ENCODE measurements at places on chromosomes 16 and 17.
A peak's percentile ranks its signal among the peaks of the same experiment; 100 is the strongest.

GRCh38 chr17:47265983-47266541, 12.4 kb downstream of the ITGB3 start:
- no peak for DNase-seq

DNA sequence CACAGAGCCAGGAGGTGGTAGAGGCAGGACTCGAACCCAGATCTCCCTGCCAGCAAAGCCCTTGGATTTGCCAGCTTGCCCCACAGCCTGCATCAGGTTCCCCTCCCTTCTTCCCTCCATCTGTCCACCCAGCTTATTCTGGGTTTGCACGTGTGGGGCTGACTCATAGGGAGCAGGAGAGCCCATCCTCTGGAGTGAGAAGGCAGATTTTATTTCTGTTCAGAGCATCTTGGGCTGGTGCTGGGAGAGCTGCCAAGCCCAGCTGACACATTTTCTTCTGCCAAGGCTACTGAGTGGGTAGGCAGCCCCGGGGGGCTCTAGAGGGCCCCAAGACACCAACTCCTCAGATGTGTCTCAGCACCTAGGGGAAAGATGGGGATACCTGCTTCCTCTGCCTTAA, 106.3 kb upstream of the CRHR1 start:
- no peak for DNase-seq

- no peak for DNase-seq
These were observed 141.5 kb downstream of the TOX3 start for GRCh38 chr16:52405441-52405840.

GRCh38 chr17:58520843-58521430, 6.5 kb upstream of the MTMR4 start:
- DNase-seq, result peak; percentile 38

DNA sequence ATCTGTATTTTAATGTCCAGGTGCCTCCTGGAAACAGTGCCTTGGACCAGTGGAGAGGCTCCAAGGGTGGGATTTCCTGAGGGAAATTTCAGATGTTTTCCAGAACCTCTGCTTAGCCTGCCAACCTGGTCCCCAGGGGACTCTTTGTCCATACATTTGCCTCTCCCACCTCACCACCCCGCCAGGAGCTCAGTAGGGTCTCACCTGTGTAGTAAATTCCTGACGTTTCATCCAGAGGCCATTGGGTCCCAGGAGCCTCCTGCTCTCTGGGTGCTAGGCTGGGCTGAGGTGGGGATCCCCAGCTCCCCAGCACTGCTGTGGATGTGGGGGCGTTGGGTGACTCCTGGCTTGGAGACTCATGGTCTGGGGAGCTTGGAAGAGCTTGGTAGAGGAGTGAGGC, 2.7 kb downstream of the NLRP1 start:
- DNase-seq, result peak; percentile 3

DNA sequence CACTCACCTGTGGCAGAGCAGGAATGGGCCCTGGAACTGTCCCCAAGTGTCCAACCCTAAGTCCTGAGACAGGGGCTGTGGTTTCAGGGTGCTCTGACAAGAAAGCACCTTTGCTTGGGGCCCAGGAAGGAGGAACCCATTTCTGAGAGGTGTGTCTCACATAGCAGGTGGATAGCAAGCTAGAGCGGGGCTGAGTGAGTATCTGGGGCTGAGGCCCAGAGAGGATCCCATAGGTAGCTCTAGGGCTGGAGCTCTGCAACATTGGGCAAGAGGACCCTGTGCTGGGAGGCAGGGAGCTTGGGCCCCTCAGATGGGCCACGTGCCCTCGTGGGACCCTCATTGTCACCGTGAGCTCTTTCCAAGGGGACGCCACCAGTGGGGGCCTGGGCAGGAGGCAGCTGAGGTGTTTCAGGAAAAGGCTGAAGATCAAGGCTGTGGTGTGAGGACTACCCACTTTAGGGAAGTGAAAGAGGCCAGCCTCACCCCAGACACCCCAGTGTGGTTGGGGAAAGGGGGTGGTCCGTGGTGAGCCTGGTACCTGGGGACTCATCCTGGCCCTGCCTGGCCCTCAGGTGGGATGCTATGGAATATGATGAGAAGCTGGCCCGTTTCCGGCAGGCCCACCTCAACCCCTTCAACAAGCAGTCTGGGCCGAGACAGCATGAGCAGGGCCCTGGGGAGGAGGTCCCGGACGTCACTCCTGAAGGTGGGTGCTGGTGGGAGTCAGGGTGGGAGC, 5.3 kb downstream of the DEF8 start:
- DNase-seq, result no peak

- no peak for DNase-seq
These were observed 240.1 kb downstream of the UTP18 start for GRCh38 chr17:51500454-51500853.

GRCh38 chr16:85428168-85428898, 184.8 kb upstream of the GSE1 start:
- peak; percentile 65 for DNase-seq

- no peak for DNase-seq
These were observed 16.2 kb upstream of the MRC2 start for GRCh38 chr17:62611292-62611691.

DNA sequence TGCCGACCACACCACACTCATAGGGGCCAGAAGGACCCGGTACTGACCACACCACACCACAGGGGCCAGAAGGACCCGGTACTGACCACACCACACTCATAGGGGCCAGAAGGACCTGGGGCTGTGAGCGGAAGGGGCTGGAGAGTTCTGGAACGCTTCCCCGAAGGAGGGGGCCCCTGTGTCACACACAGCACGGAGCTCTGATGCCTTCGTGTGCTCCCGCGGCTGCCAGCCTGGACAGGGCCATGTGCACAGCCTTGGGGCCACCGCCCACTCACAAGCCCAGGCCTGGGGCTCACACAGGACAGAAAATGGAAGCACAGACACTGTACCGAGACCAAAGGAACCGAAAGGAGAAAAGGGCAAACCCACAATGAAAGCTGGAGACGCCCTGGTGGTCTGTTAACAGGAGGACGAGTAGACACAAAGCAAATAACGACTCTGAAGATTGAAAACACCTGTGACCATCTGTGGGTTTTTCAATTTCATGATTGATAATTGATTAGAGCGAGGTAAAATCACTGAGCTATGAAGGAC, 106.5 kb upstream of the METRNL start:
- no peak for DNase-seq

DNA sequence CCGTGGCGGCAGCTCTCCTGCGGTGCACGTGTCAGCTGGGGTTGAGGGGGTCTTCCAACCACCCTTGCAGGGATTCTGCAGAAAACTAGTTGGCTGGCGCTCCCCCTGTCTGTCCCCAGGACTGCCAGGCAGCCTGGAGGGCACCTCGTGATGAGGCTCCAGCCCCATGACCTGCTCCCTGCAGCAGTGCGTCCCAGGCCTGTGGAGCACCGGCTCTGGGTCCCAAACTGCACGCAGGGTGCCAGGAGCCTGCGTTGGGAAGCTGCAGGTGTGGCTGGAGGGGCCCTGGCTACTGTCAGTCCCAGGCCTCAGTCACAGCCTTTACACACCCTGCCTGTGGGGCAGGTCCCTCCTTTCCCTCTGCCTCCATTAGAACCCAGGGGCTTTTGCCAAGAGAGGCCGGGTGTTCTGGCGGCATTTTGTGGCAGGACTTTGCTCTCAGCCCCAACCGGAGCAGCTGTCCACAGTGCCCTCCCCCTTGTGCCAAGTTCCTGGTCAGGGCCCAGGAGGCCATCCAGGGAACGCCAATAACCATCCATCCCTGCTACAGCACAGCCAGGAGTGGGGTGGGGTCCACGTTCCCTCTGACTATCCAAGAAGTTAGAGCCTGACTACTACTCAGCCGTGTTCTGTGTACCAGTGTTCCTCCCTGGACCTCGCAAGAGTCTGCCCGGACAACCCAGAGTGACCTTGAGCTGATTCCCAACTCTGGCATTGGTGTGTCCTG, 9.2 kb downstream of the CHMP6 start:
- no peak for DNase-seq

DNA sequence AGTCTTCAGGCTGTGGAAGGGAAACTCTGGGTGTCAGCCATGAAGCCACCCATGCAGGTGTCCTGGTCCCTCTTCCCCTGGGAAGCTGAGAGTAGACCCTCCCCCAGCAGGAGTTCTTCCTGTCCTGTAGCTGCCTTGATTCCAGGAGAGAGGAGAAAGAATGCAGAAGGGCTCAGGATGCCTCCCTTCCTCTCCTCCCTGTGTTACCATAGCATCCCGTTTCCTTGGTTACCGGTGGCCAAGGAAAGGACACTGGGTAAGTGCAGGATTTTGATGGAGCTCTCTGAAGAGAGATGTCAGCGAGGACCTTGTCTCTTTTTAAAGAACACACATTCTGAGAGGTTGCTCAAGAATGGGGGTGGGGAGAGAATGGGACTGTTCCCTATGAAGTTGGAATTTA, 304.1 kb upstream of the N4BP1 start:
- DNase-seq, result peak; percentile 39

DNA sequence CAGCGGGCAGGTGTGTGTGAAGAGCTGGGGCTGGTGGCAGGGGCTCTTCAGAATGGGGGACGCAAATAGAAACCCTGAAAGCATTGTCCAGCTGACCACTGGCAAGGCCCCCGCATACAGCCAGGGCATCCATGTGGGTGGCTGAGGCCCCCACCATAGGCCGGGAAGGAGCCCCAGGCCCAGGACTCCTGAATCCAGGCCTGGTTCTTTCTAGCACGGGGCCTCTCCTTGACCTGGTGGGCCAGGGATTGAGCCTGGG, 200.5 kb downstream of the NTN1 start:
- no peak for DNase-seq

DNA sequence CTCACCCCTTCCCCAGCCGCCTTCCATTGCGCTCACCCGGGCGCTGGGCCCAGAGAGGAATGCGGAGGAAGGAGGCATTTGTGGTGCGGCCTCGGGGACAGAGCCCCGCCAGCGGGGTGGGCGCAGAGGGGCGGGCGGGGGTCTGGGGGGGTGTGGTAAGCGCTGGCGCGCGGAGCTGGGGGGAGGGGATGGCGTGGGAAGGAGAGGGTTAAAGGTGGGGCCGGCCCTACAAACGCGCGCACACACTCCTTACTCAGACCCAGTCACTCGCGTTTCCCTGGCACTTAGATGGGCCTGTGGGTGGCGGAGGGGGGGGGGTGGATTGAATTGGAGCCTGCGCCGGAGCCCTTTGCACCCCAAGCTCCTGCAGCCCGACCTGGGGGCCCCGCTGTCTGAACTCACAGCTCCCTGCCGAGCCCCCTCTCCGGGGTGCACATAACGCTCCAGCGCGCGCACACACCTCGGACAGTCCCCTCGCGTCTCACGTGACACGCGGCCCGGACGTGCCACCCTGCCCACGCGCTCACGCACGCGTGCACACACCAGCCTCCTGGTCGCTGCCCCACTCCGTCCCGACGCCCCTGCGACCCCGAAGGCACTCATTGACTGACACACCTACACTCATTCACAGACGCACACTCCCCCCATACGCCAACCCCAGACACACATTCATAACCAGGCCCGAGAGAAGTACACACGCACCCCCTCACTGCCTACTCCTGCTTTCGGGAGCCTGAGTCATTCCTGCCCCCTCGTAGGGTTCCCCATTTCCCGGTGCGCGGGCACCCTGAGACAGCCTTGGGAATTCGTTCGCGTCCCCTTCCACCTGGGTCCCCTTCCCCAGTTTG, 844 bp downstream of the TBKBP1 start:
- DNase-seq, result no peak

DNA sequence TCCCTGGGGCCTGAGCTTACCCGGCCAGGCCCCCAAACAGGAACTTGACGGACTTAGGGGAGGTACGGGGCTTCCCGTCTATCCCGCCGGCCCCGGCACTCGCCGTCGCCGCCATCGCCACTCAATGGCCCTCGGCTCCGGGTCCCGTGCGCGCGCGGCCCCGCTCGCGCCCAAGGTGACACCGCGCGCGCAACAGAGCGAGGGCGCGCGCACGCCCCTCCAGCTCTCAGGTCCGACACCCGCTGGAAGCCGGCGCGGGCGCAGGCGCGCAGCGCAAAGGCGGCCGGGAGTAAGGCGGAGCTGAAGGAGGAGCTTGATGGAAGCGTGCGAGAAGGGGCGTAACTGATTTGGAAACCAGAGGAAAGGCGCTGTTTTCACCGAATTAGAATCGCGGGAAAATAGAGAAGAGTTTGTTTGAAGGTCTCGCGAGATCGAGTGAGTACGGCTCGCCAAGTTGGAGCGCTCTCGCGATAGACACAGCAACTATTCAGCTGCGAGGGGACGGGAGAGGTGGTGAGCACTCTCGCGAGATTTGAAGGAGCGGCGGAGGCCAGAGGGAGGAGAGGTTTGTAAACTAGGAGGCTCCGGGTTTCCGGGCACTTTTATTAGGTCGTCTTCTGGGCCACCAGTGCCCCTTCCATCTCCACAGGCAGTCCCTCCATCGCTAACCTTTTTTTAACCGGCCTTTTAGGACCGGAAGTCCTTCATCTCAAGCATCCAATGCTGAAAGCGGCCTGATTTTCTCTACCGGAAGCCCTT, at the start of the genes RNF167 and SLC25A11:
TSS of gene RNF167 (plus strand) at position 473 of the 759 bp plus-strand sequence. CDS start 642 bp downstream, outside the sequence.
TSS of gene SLC25A11 (minus strand) at position 251 of the 759 bp plus-strand sequence. CDS start at position 115, 136 bp downstream.
- DNase-seq, result peak; percentile 97

DNA sequence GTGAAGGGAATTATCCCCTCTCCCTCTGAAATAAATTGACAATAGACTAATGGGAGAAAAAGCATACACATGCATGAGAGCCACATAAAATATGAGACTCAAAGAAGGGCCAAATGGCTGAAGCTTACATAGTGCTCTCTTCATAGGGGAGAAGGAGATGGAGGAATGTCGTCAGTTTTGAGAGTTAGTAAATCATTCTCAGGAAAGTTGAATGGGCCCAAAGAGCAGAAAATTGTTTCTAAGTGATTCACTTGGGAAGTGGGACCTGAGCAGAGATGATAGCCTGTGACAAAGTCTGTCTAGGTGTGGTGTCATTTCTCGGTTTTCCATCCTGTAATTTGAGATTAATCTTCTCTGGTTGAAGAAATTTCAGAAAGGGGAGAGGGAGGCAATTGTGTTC, 35.0 kb downstream of the BCAS3 start:
- no peak for DNase-seq

DNA sequence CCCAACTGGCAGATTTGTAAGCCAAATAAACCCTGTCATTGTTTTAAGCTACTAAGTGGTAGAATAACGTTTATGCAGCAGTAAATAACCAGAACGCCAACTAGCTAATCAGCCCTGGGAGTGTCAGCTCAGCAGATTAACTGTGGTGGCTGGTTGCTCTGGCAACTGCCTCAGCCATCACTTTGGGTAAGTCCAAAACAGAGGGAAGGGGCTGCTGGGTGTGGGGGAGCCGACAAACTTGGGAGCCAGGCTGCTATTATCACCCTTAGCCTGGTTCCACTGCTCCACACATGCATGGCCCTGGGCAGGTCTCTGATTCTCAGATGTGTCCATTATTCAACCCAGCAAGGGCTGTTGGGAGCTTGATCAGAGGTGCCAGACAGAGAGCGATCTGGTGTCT, 22.2 kb upstream of the RHOT1 start:
- DNase-seq, result no peak
